Forelimb muscle (tissue), 1 donor: ENCODE measurements at places on chromosomes 7 and 10. TPM values are rescaled to one million over a fixed set of nuclear protein-coding genes. Genes with fewer than 3 reads are reported as not detected.

- DNase-seq = no peak
Measured at GRCh38 chr7:135386181-135386580, 123.7 kb downstream of the CNOT4 start.

The SMKR1 gene
- polyA plus RNA-seq = 0.14 TPM

DNA sequence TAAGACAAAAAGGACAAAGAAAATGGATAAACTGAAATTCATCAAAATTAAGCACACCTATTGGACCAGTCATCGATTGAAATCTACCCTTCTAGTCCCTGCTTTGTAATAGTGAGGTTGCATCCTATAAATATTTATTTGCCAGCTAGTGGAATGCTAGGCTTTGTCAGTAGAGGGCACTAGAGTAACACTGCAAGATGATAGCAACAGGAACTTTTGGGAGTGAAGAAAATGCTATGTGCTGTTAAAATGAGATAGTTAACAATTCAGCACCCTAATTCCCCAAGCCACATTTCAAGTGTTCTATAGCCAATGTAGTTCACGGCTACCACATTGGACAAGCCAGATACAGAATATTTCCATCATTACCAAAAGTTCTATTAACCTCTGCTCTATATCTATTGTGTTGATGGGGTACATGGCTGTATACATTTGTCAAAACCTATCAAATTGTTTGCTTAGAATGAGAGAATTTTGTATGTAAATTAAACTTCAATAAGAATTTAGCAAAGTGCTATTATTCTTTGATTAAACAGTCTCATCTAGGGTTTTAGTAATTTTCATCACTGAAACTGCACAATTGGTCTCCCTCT, 69.8 kb downstream of the LSMEM1 start:
- peak; percentile 34 for DNase-seq

DNA sequence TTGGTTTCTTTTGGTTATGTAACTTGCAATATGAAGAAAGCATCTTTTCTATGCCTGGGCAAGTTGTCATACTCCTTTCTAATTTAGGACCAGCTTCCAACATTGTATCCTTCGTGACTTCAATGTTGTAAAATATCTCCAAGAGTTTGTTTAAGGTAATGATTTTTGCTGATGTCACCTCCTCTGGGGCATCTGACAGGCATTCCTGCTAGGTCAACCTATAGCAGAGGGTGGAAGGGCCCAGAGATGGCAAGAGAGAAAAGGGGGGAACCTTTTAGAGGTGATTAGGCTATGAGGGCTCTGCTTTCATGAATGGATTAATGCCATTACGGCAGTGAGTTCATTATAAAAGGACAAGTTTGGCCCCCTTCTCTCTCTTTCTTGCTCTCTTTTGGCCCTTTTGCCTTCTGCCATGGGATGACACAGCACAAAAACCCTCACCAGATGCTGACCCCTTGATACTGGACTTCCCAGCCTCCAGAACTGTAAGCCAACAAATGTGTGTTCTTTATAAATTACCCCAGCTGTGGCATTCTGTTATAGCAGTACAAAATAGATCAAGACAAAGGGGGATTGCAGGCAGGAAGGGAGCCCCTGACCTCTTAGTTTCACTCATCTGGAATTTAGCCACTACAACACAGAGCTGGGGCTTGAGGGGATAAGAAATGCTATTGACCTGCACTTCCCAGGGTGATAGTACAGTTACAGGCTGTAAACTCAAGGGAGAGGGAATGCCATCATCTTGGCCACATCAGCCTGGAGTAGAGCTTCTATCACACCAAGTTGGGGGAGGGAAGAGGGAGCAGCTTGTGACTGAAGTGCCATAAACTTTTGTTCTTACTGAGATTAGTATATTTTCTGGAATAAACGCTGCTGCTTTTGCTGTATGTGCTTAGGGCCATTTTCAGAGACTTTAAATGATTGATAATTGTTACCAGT, 195.9 kb downstream of the CFTR start:
- DNase-seq = no peak

- DNase-seq = no peak
Measured at GRCh38 chr10:4981722-4982471, 18.7 kb downstream of the AKR1C1 start.

The CLCN1 gene
- polyA plus RNA-seq = 2.6 TPM

The KNDC1 gene
- 6.6 TPM for polyA plus RNA-seq

The HTR5A gene
- polyA plus RNA-seq = not detected

The VAX1 gene
- not detected for polyA plus RNA-seq

DNA sequence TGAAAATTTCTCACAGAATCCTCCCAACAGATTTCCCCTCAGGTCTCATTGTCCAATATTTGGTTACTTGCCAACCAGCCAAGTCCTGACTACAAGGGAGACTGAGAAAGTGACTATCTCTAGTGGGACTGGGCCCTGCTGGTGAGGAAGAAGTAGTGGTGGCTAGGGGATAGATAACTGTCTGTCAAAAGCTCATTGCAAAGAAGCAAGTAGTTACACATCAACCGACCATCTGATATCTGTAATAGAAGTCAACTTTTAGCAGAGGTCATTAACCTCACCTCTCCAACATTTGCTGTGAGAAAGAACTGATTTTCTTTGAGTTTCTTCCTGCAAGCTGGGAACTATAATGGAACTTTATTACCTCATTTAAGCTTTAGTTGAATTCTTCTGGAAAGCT, 15.2 kb downstream of the STAMBPL1 start:
- DNase-seq = no peak

DNA sequence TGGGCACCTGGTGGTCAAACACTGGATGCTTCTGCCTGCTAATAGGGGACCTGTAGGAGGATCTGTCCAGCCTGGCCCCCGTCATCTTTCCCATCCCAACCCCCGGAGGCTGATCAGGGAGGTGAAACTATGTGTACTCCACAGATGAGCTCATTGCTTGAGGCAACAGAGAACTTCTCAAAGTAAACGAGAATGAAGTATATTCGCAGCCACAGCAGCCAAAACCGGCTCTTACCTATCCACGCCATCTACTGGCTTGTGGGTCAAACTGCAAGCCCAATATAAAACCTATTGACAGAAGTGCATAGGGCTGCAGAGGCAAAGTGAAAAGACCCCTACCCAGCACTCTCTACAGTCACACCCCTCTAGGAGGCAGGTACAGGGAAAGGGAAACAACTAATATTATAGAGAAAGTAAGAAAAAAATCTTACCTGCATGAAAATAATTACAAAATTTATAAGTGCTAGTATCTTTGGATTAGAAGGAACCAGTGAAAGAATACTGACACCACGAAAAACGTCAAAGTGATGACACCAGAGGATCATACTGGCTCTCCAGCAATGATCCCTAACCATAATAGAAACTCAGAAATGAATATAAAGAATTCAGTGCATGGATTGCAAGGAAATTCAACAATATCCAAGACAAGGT, 973.5 kb downstream of the ANKRD7 start:
- peak; percentile 11 for DNase-seq

- DNase-seq = no peak
Measured at GRCh38 chr7:77674878-77675277, 21.4 kb upstream of the RSBN1L start.

DNA sequence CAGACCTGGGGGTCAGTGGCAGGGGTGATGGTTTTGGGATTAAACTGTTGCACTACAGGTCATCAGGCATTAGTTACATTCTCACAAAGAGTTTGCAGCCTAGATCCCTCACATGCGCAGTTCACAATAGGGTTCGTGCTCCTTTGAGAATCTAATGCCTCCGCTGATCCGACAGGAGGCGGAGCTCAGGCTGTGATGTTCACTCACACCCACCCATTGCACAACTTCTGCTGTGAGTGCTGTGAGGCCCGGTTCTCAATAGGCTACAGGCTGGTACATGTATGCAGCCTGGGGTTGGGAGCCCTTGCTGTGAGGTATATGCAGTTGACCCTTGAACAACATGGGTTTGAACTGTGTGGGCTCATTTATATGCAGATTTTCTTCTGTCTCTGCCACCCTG, 416.4 kb downstream of the GFRA1 start:
- no peak for DNase-seq

The MYO3A gene
- 0.59 TPM for polyA plus RNA-seq

DNA sequence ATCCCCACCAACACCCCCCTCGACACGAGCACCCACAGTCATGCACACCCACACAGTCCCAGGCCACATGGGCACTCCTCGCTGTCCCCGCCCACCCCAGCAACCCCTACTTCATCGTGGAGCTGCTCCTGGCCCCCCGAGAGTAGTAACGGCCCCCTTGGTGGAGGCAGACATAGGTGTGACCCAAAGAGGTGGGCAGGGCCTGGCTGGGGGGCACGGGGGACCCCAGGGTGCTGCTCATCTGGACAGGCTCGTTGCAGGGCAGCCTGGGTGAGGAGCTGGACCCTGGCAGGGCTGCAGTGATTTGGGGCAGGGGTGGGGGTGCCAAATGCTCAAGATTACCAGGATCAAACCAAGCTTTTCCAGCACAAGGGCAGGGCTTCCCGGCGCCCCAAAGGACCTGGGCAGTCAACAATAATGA, 42.4 kb upstream of the ZMIZ1 start:
- DNase-seq = no peak

DNA sequence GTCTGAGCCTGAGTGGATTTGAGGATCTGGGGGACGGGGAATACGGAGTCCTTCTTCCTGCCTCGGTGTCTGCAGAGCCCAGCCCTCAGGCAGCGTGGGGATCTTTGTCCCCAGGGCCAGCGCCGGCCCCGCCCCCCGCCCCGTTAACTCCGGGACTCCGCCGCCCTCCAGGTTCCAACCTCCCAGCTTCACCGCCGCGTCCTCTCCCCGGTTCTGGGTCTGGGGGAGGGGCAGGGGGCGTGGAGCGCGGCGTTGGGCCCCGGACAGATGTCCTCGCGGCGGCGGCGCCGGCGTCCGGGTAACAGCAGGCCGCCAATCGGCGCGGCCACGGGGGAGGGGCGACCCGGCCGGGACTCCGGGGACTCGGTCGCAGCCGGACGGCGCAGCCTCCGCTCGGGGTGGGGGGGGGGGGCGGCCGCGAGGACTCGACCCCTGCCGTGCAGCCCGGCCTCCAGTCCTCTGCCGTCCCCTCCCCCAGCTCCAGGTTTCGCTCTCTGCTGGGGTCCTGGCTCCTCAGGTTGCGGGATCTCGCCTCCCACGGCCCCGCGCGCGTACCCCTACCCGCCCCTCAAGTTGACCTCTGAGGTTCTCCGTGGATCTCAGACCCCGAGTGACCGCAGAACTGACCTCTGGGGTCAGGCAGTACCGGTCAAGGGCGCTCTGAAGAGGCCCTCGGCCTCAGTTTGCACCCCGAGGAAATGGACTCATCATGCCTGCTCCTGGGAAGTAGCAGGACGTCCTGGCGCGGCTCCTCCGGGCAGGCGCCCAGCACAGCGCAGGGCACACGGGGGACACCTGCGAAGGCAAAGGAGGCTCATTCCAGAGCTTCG, 2.3 kb upstream of the ELFN1 start:
- DNase-seq = no peak

The CPN1 gene
- polyA plus RNA-seq = not detected

- DNase-seq = no peak
Measured at GRCh38 chr10:89776665-89777064, 75.3 kb downstream of the KIF20B start.

DNA sequence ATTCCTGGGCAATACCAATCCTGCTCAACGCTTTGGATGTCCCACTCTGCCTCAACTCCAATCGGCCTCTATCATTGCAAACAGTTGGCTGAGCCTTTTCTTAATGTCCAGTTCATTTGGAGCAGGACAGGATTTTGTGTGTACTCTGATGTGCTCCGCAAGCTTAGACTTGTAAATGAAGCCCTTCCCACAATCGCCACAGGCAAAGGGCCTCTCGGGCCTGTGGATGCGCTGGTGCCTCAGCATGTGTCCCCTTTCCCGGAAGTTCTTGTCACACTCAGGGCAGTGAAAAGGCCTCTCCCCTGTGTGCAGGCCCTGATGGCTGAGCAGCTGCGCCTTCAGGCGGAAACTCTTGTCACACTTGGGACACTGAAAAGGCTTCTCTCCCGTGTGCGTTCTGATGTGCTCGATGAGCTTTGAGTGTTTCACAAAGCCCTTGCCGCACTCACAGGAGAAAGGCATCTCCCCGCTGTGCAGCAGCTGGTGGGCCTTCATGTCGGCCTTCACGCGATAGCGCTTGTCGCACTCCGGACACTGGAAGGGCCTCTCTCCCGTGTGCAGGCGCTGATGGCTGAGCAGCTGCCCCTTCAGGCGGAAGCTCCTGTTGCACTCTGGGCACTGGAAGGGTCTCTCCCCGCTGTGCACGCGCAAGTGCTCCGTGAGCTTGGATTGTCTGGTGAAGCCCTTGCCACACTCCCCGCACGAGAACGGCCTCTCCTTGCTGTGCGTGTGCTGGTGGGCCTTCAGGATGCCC, 20.0 kb downstream of the ZNF786 start:
- no peak for DNase-seq

DNA sequence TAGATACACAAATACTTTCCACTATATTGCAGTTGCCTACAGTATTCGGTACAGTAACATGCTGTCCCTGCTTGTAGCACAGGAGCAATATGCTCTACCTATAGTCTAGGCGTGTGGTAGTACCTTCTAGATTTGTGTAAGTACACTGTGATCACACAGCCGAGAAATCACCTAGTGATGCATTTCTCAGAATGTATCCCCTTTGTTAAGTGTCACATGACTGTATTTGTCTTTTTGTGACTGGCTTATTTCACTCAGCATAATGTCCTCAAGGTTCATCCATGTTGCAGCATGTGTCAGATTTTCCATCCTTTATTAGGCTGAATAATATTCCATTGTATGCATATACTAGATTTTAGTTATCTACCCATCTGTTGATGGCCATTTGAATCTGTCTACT, 61.9 kb downstream of the BTRC start:
- DNase-seq = no peak

GRCh38 chr7:25860275-25861163, 291.5 kb upstream of the NFE2L3 start:
- no peak for DNase-seq

DNA sequence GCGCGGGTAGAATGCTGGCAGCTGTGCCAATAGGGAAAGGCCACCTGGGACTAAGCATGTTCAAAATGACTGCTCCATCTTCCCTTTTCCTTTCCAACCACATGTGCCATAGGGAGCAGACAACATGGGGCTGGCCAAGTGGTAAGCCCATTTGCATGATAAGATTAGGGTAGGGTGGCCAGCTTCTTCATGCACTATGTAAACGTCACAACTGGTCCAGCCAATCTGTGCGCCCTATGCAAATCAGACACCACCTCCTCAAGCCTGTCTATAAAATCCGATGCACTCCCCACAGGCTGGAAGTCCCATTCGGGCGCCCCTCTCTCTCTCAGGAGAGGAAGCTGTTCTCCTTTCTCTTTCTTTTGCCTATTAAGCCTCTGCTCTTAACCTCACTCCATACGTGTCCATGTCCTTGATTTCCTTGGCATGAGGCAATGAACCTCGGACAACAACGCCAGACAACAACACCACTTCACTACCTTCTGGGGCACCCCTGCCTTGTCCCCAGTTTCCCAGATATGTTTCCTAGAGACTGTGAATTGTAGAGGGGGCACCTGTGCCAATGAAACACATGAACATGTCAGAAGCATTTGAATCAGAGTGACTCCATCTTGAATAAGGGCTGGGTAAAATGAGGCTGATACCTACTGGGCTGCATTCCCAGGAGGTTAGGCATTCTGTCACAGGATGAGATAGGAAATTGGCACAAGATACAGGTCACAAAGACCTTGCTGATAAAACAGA, 19.1 kb upstream of the EXOC6 start:
- DNase-seq = no peak
